ENCODE measurements at places on chromosomes 5 and 9. TPM values are rescaled to one million over a fixed set of nuclear protein-coding genes. Genes with fewer than 3 reads are reported as not detected.

DNA sequence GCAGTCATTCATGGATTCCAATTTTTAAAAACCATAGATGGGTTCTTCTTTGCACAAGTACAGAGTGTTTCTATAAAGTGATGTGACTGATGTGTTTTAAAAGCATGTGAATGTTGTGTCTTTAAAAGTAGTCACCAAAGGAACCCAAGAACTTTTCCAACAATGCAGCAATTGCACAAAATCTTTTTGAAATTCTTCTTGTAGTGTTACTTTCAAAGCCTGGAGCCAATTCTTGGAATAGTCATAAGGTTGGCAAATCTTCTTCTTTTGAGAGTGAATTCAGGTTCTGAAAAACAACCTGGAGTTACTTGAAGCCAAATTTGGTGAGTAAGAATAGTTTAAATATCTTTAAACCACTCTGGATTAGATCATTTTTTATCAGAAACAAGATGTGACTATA is 10.5 kb downstream of the GRAMD2B start:
- no peaks in the 10 kb centered on the region for H3K36me3 ChIP-seq
- H3K4me1 ChIP-seq, result no peaks in the 10 kb centered on the region
- no peak overlapping the region for H3K4me3 ChIP-seq
- H3K27me3 ChIP-seq, result no peaks in the 10 kb centered on the region
- no peak overlapping the region for H3K27ac ChIP-seq

PTGDS gene
- total RNA-seq, result 4.6 TPM

GRCh38 chr5:169764018-169764378 is 126.9 kb downstream of the DOCK2 start:
- H3K4me3 ChIP-seq, result no peak overlapping the region
- no peaks in the 10 kb centered on the region for H3K27me3 ChIP-seq
- H3K4me1 ChIP-seq, result no peaks in the 10 kb centered on the region
- no peaks in the 10 kb centered on the region for H3K36me3 ChIP-seq
- no peak for DNase-seq
- H3K27ac ChIP-seq, result no peak overlapping the region

HNRNPK gene
- total RNA-seq, result 251 TPM

DOCK8 gene
- total RNA-seq, result 9.0 TPM

- DNase-seq, result no peak
- H3K36me3 ChIP-seq, result no peaks in the 10 kb centered on the region
- peak overlapping the region; percentile 77 for H3K4me3 ChIP-seq
- no peaks in the 10 kb centered on the region for H3K27me3 ChIP-seq
These were observed 1.9 kb downstream of the GPBP1 start for GRCh38 chr5:57175551-57176309.

DNA sequence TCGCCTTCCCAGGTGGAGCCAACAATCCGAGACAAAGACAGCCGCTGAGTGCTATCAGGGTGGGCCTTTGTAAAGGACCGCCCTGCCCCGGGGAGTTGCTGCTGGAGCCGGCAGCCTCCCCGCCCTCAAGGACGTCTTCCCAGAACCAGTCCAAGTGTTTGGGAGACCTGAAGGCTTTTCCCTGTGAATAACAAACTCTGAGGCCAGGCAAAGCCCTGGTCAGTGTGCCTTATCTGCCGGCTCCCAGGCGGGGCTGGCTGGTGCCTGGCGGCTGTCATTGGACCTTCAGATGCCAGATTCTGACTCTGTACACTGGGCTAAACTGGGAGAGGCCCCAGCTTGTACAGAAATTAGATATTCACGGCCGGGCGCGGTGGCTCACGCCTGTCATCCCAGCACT is 2.1 kb downstream of the SLC9A3 start:
- H3K4me1 ChIP-seq, result no peaks in the 10 kb centered on the region
- no peaks in the 10 kb centered on the region for H3K36me3 ChIP-seq
- H3K27me3 ChIP-seq, result no peaks in the 10 kb centered on the region
- DNase-seq, result no peak
- H3K27ac ChIP-seq, result no peak overlapping the region

GRCh38 chr5:151703227-151703626 is 16.5 kb upstream of the SPARC start:
- no peaks in the 10 kb centered on the region for H3K27me3 ChIP-seq
- DNase-seq, result no peak
- no peak overlapping the region for H3K4me3 ChIP-seq
- no peaks in the 10 kb centered on the region for H3K4me1 ChIP-seq
- no peaks in the 10 kb centered on the region for H3K36me3 ChIP-seq

GPR150 gene
- total RNA-seq, result 0.31 TPM

CAMLG gene
- 13.5 TPM for total RNA-seq

DNA sequence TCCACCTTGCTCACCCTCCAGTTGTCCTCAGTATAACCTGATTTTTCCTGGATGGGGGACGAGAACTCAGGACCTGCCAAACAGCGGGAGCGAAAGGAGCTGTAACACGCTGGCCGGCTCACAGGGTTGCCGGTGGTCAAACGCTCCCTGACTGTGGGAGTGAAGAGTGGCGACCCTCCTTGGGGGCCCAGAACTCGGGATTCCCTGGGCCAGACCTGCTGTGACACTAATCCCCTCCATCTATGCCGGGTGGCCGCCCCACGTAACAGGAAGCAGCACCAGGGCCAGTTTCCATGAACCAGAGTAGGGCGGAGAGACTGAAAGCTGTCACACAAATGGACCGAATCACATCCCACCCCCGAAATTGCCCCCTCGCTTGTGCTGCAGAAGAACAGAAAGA is 1809.2 kb upstream of the ACO1 start:
- no peaks in the 10 kb centered on the region for H3K27me3 ChIP-seq
- H3K4me3 ChIP-seq, result no peak overlapping the region
- no peak overlapping the region for H3K27ac ChIP-seq
- no peak for DNase-seq
- no peaks in the 10 kb centered on the region for H3K4me1 ChIP-seq
- no peaks in the 10 kb centered on the region for H3K36me3 ChIP-seq

- H3K4me1 ChIP-seq, result no peaks in the 10 kb centered on the region
- no peaks in the 10 kb centered on the region for H3K36me3 ChIP-seq
- DNase-seq, result no peak
- H3K27me3 ChIP-seq, result no peaks in the 10 kb centered on the region
- no peak overlapping the region for H3K27ac ChIP-seq
These were observed 31.2 kb downstream of the STC2 start for GRCh38 chr5:173296737-173297676.

SV2C gene
- total RNA-seq, result 0.02 TPM

GRCh38 chr5:102713682-102714231 is 41.3 kb upstream of the PAM start:
- H3K4me1 ChIP-seq, result no peaks in the 10 kb centered on the region
- DNase-seq, result no peak
- no peak overlapping the region for H3K4me3 ChIP-seq
- H3K27ac ChIP-seq, result no peak overlapping the region
- H3K27me3 ChIP-seq, result no peaks in the 10 kb centered on the region
- H3K36me3 ChIP-seq, result no peaks in the 10 kb centered on the region

- no peak overlapping the region for H3K4me3 ChIP-seq
- H3K4me1 ChIP-seq, result no peaks in the 10 kb centered on the region
- no peak for DNase-seq
These were observed 325.8 kb upstream of the RIOK2 start for GRCh38 chr5:97508864-97509263.

Measured in right lobe of liver (tissue), 6 donors.